ENCODE measurements at places on chromosomes 6 and 20. TPM values are rescaled to one million over a fixed set of nuclear protein-coding genes. Genes with fewer than 3 reads are reported as not detected.

Gene C6orf15
- total RNA-seq: not detected

Gene C6orf58
- not detected for total RNA-seq

Gene COL11A2
- 0.11 TPM for total RNA-seq

Gene FAM217A
- not detected for total RNA-seq

Gene NRSN2
- total RNA-seq: 44.0 TPM

Gene AIF1
- total RNA-seq: not detected

Gene LMBRD1
- 15.6 TPM for total RNA-seq

Gene NPEPL1
- total RNA-seq: 28.2 TPM

Gene COMMD7
- total RNA-seq: 47.2 TPM

Gene DACT2
- not detected for total RNA-seq

Gene SIGLEC1
- not detected for total RNA-seq

Gene EPB41L1
- total RNA-seq: 24.7 TPM

Gene EPPIN
- not detected for total RNA-seq

Gene TRIM15
- total RNA-seq: not detected

Gene TMEM151B
- not detected for total RNA-seq

Gene MEP1A
- total RNA-seq: not detected

Gene SIRPD
- total RNA-seq: not detected

Gene SIRPG
- not detected for total RNA-seq

Gene ABCF1
- 62.5 TPM for total RNA-seq

Gene ARFGEF3
- total RNA-seq: 1.7 TPM

Gene RAET1G
- 0.44 TPM for total RNA-seq

Gene OPN5
- not detected for total RNA-seq

Gene DSP
- 0.33 TPM for total RNA-seq

Gene KCNK5
- under 0.01 TPM for total RNA-seq

Gene AURKA
- 27.5 TPM for total RNA-seq

Gene KHDC1L
- total RNA-seq: not detected
